H1 (cell line): ENCODE measurements at places on chromosomes 4 and X. TPM values are rescaled to one million over a fixed set of nuclear protein-coding genes. Genes with fewer than 3 reads are reported as not detected.

The ENPEP gene
- total RNA-seq = 0.61 and 0.63 TPM in 2 replicates

The PIM2 gene
- total RNA-seq = 180 and 190 TPM in 2 replicates

The STATH gene
- total RNA-seq = not detected in 2 replicates

The PPP2R2C gene
- 6.4 and 7.1 TPM in 2 replicates for total RNA-seq

The CASK gene
- 55.1 and 66.6 TPM in 2 replicates for total RNA-seq

The ESX1 gene
- not detected in 2 replicates for total RNA-seq

The USP9X gene
- 299 and 300 TPM in 2 replicates for total RNA-seq

The CENPVL3 gene
- total RNA-seq = 5.0 and 5.2 TPM in 2 replicates

The CACNA1F gene
- total RNA-seq = 0.77 and 0.84 TPM in 2 replicates

The PDLIM3 gene
- total RNA-seq = 7.6 and 8.1 TPM in 2 replicates

The NPY2R gene
- 0.34 and 0.41 TPM in 2 replicates for total RNA-seq

The EDA gene
- 10.1 and 10.5 TPM in 2 replicates for total RNA-seq

The ARMCX6 gene
- total RNA-seq = 36.6 and 40.0 TPM in 2 replicates

The STAP1 gene
- not detected in 2 replicates for total RNA-seq

The XAGE2 gene
- not detected in 2 replicates for total RNA-seq

The MSN gene
- total RNA-seq = 133 and 137 TPM in 2 replicates

The TFDP3 gene
- total RNA-seq = not detected in 2 replicates

The TRIM75 gene
- not detected in 2 replicates for total RNA-seq

The ITGB1BP2 gene
- 5.1 and 5.2 TPM in 2 replicates for total RNA-seq

The PAGE3 gene
- total RNA-seq = not detected in 2 replicates

The SSX4 gene
- 0.32 TPM in 1 of 2 replicates, not detected in the other for total RNA-seq

The KLKB1 gene
- 20.1 and 20.9 TPM in 2 replicates for total RNA-seq

The MAGEA12 gene
- total RNA-seq = not detected in 2 replicates

The SPANXN4 gene
- total RNA-seq = not detected in 2 replicates

The TIMP1 gene
- 58.6 and 62.5 TPM in 2 replicates for total RNA-seq

The ATP6AP1 gene
- total RNA-seq = 44.6 and 46.7 TPM in 2 replicates

The HSFX3 gene
- total RNA-seq = not detected in 2 replicates

The CABS1 gene
- not detected in 2 replicates for total RNA-seq

The NEUROG2 gene
- total RNA-seq = not detected in 2 replicates

The PRR27 gene
- not detected in 2 replicates for total RNA-seq

The ZDHHC15 gene
- total RNA-seq = 2.8 and 3.5 TPM in 2 replicates

The CTAG2 gene
- total RNA-seq = not detected in 2 replicates

The IL2RG gene
- not detected in 2 replicates for total RNA-seq

The AMBN gene
- total RNA-seq = not detected in 2 replicates

The DOCK11 gene
- total RNA-seq = 11.9 and 12.0 TPM in 2 replicates

The PLP2 gene
- total RNA-seq = 9.0 and 10.3 TPM in 2 replicates

The MAMLD1 gene
- total RNA-seq = 0.09 and 0.11 TPM in 2 replicates

The NKX6-1 gene
- total RNA-seq = 0.19 and 0.45 TPM in 2 replicates

The TBX22 gene
- 0.33 and 0.63 TPM in 2 replicates for total RNA-seq

The C4orf50 gene
- total RNA-seq = 0.22 and 0.23 TPM in 2 replicates

The SLC34A2 gene
- 2.9 and 3.4 TPM in 2 replicates for total RNA-seq

The SPATA4 gene
- not detected in 2 replicates for total RNA-seq

The POLA1 gene
- 33.9 and 34.9 TPM in 2 replicates for total RNA-seq
